ENCODE measurements at places on chromosomes 12 and 14.

DNA sequence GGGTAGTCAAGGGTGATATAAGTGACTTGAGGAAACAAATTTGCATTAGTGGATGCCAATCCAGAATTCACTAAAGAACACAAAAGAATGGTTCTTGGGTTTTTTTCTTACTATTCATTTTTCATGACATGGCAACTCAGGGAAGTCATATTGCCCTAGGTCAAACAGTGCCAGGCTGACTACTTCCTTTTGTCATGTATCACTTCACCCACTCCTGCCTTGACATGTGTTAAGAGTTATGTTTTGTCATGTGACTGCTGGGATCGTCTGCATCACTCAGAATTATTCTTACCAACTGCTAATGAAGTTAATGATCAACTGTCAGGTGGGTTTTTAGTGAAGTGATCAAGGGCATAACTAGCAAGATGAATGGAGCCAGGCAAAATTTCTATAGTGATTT, 74.2 kb downstream of the PRORP start:
- no peak for DNase-seq

DNA sequence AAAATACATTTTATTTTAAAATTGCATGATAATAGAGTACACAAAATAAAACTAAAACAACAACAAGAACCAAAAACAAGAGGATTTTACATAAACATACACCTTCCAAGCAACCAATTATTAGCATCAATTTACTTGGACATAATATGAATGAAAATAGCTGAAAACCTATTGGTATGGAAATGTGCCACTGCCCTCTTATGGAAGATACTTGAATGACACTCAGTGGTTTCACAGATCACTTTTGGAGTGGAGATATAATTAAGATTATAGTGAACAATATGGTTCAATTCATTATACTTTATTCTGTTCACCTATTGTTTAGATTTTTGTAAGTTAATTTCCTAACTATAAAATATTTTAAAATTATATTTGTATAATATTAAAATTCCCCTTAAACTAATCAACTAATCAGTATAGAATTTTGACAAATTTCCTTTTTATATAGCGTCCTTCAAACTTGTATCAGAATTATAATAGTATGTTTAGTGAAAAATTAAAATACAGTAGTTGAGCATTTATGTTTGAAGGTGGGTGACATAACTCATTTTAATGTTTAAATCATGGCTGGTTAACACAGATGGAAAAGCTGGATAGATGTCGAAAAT, 70.1 kb downstream of the SLC6A15 start:
- no peak for DNase-seq

GRCh38 chr12:31234955-31235867, 90.7 kb downstream of the SINHCAF start:
- DNase-seq, result no peak

DNA sequence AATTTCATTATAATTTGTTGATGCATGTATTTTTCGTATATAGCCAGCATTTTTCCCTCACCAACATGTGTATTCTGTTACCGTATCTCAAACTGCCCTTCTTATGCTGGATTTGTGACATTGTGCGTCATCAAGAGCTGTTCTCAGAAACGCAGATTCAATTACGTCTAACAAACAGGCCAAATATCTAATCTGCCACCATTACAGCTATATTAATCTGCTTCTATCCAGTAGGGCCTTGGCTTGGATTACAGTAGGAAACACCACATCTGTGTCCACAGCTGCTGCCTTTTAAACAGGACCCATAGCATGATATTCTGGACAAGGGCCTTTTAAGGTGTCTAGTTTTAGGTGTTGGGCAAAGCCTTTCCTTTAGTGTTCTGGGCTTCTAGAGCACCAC, 140.6 kb downstream of the PDE3A start:
- DNase-seq, result no peak

DNA sequence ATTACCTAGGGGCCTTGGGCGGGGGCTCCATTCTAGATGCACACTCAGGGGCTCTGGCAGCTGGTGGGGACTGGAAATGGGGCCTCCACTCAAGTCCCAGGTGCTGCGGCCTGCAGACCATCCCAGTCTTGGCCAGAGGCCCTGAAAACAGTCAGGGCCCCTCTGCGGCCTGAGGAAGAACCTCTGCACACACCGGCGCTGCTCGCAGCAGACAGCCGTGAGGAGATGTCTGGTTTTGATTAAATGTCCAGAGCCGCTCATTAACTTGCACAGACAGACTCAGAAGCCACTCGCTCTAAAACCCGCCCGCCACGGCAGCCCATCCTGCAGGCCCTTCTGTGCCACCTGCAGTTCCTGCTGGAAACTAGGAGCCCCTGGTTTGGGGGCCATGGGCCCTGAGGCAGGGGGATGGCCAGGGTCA, 36.4 kb upstream of the NCOR2 start:
- no peak for DNase-seq
